ENCODE measurements at places on chromosomes 4 and X.

- DNase-seq = no peak
Measured at GRCh38 chrX:39144323-39144722, 343.1 kb downstream of the MID1IP1 start.

GRCh38 chr4:186719925-186720694 is 3.5 kb downstream of the FAT1 start:
- DNase-seq = no peak

- DNase-seq = no peak
Measured at GRCh38 chr4:133464311-133464710, 315.2 kb downstream of the PCDH10 start.

DNA sequence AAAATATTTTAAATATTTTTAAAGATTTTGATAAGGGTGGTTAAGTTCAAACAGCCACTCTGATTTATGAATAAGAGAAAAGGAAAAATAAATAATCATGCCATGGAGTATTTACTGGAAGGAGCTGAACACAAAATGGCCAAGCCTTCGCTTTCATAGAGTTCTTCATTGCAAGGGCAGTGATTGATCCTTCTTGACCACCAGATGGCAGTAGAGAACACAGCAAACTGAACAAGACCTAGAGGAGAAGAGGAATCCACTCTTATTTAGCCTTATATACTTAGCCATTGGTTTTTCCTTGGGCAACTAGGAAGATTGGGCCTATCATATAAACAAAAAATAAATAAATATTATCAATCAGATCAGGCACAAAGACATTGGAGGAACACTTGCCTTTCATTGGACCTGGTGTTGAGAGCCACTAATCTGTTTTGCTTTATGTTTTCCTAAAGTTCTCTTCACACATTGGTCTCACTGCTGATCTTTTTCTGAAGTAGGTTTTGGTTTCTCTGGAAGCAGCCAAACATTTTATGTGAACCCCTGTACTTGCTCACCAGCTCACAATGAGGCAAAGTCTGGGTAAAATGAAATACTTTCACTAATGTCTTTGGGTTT is 58.1 kb upstream of the PARM1 start:
- DNase-seq = peak; percentile 2

GRCh38 chr4:110630688-110631402 is 8.0 kb upstream of the PITX2 start:
- no peak for DNase-seq

DNA sequence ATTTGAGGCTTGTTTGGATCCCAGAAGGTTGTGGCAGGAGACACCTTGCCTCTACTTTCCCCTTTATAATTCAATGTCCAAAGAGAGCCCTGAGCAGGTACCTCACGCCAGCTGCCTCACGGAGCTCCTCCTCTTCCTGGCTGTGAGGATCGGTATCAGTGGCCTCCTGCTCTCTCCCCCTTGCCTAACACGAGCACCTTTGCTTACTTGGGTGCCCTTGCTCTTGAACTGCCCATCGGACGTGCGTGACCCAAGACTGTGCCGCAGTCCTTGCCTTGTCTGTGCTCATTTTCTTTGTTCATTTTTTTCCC is 27.8 kb upstream of the MSANTD1 start:
- no peak for DNase-seq

DNA sequence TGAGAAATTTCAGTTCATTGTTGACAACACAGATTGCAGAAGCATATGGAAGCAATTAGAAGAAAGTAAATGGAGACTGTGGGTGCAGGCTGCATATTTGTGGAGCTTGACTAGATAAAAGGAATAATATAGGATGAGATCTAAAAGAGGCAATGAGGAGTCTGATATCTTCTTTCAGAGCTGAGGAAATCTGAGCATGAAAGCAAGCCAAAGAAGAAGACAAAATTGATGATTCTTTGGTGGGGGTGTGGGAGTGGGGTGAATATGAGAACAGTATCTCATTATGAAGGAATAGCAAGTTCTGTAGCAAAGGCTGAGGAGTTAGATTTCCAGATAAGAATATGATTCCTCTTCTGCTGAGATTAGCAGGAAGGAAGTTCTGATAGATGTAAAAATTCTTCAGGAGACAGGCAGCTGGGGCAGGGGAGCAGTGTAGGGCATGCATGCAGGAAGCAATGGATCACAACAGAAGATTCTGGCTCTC is 6.1 kb upstream of the PDHA2 start:
- no peak for DNase-seq

DNA sequence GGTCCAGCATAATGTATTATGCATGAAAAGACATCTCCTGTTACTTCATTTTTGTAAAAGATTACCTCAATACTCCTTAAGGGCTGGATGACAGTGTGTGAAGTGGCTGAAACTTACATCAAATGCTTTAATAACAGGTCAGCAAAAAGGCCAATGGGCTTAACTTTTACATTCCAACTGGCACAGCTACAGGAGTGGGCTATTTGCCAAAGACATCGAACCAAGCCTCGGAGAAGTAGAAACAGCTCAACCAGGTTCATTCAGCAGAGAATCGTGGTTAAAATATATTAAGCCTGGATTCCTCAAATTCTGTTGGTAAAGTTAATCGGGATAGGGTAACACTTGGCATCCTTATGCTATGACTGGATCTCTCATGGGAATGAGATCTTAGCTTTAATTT is 639.7 kb downstream of the TRIML1 start:
- no peak for DNase-seq

- no peak for DNase-seq
Measured at GRCh38 chr4:20621476-20621875, 78.8 kb upstream of the PACRGL start.

DNA sequence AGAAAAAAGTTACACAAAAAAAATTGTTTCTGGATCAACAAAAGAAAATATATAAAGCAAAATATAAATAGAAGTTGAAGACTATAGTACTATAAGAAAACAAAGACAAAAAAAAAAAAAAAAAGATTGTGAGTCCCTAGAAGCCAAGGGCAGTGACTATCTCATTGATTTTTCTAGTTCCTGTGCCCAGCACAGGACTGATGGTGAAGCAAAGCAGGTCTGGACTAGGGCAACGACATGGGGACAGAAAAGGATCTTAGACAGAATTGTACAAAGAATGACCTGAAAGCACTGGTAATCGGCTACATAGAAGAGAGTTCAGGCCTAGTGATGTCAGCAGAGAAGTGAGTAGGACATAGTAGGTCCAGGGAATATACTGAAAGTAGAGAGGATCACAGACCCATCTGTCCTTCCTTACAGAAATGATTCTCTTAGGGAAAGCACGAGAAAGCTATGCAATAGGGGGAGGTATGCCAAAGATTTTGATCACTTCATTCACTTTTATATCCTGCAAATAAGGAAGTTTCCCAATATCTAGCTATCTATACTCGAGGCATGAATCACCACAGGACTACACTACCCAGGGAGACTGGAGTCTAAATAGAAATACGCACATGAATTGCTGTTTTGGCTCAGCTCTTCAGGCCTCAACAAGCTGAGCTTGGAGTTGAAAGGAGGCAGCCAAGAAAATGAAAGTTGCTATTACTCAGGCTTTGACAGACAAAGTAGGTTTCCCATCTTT is 230.9 kb upstream of the GPC4 start:
- no peak for DNase-seq

DNA sequence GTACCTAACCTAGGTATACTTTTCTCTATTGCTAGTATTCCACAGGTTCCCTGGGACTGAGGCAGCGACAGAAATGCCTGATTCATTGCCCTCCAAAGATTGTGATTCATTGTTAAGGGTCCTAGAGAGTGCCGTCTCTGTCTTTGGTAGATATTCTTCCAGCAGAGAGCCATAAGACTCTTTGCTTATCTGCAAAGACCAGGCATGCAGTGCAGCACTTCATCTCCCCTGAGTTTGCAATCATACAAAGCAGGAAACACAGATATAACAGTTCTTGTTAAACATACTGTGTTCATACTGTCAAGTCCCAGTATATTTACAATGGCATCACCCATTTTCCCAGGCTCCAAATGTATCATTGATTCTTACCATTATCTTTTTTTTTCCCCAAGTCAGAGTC is 47.7 kb downstream of the KLF8 start:
- DNase-seq = no peak

DNA sequence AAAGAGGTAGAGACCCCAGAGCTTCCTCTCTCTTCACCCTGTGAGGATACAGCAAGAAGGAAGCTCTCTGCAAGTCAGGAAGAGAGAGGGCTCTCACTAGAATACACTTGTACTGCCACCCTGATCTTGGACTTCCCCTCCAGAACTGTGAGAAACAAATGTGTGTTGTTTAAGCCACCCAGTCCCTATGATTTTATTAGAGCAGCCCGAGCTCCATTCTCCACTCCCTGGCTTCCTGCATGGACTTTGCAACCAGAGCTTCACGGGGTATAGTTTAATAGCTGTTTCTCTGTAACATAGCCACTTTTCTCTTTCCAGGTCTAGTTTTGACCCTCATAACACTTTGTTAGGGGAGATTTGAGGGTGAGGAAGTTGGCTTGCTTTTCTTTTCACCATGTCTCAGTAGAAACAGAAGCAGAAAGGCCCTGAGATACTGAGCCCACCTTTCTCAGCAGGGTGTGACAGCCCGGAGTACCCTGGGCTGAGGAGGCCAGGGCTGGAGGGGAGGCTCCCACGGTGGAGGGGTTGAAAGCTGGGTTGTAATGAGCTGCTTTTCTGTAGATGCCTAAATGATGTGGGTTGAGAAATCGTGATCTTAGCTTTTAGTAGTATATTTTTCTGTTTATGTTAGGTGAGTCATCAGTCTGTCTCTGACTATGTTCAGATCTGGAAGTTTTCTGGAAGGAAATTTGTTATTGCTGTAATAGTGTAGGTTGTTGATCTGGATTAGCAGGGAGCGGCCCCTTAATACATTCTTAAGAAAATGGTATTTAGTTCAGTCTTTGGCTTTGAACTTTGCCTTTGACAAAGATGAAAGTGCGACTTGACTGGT is 118.6 kb downstream of the PTTG2 start:
- no peak for DNase-seq

GRCh38 chr4:138977524-138977923 is 38.1 kb upstream of the NOCT start:
- no peak for DNase-seq

DNA sequence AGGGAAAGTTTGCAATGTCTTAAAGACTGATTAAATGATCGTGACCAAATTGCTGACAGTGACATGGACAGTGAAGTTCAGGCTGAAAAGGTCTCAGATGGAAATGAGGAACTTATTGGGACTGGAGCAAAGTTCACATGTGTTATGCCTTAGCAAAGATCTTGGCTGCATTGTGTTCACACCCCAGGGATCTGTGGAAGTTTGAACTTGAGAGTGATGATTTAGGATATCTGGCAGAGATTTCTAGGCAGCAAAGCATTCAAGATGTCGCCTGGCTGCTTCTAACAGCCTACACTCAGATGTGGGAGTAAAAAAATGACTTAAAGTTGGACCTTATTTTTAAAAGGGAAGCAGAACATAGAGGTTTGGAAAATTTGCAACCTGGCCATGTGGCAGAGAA is 21.4 kb downstream of the SCARB2 start:
- DNase-seq = no peak

DNA sequence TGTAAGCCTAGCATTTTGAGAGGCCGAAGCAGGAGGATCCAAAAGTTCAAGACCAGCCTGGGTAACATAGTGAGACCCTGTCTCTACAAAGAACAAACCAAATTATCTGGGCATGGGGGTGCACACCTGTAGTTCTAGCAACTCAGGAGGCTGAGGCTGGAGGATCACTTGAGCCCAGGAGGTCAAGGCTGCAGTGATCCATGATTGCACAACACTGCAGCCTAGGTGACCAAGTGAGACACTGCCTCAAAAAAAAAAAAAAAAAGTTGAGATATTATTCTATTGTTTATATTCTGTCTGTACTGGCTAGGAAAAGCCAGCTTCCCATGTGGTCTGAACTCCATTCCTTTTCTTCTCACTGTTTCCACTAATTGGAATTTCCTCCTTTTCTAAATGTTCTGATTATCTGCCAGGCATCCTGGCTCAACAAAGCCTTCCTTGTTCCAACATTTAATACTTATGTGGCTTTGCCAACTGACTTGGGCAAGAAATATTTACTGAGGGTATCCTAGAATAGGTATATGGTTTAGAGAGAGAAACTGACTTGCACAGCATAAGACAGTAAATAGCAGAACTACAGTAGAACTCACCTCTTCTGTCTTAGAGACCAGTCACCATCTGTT is 175.2 kb upstream of the ADAMTS3 start:
- no peak for DNase-seq

GRCh38 chrX:5646818-5647217 is 581.8 kb downstream of the NLGN4X start:
- DNase-seq = no peak

DNA sequence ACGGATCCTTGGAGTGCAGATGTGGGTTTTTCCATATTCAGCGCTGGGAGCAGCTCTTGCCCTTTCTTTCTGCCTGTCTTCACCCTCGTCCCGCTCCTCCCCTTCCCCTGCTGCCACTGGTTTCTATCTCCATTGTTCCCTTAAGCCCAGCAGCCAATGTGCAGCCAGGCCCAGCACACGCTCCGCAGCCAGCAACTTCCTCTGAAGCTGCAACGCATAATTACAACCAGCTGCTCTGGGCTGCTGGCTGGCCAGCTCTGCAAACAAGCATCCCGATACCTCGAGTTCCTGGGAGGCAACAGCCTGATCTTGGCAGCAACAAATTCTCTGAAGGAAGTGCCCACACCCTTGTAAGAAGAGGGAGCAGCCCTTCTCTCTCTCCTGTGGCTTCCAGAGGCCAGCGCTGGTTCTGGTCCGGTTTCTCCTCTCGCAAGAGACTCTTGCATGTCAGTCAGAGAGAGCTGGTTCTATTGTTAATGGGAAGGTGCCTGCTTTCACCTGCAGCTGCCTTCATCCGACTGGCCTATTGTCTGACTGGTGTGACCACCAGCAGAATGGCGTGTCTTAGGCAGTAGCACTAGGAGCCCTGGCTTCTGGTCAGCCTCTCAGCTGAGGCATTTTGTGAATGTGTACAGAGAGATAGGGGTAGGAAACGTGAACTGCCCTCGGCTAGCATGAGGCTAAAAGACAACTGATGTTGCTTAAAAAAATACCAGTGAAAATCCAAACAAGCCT is 83.8 kb upstream of the MAML3 start:
- DNase-seq = no peak

GRCh38 chr4:1217366-1217765 is 31.6 kb downstream of the CTBP1 start:
- DNase-seq = no peak

DNA sequence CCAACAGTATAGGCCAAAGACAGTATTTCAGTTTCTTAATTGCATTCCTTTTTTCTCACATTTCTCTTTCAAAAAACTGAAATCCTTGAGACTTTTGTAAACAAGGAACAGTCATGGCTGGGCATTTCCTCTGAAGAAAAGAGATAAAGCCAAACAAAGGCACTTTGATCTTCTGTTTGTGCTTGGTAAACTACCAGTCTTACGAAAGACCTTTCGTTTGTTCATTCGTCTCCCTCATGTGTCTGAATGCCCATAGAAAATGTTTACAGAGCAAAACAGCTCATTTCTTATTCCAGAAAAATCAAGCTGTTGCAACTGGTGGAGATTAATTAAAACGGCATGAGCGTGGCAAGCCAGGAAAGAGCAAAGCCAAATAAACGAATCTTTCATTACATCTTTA is 178.0 kb downstream of the GASK1B start:
- DNase-seq = no peak

GRCh38 chrX:12977761-12978204 is 2.9 kb downstream of the TMSB4X start:
- DNase-seq = no peak

- DNase-seq = no peak
Measured at GRCh38 chr4:170476351-170476750, 386.6 kb upstream of the AADAT start.
